ENCODE measurements at places on chromosomes 7 and 10.

DNA sequence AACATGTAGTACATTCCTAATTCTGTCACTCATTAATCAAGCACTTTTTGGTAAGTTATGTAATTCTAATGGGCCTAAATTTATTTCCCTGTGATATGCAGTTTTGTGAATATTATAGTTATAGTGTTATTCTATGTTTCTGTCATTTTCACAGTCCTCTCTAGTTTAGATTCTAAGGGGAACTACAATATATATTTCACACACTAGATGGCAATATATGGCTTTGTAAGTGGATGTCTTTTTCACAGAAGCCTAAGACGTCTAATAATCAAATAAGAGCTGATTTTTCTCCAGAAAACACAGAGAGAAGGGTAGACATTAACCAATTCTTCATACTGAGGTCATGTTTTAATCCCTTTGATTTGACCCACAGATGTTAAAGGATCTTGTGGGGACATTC, 18.0 kb downstream of the RNLS start:
- DNase-seq, result no peak

- DNase-seq, result no peak
Observed at GRCh38 chr7:137669706-137670105, 177.1 kb downstream of the DGKI start.

DNA sequence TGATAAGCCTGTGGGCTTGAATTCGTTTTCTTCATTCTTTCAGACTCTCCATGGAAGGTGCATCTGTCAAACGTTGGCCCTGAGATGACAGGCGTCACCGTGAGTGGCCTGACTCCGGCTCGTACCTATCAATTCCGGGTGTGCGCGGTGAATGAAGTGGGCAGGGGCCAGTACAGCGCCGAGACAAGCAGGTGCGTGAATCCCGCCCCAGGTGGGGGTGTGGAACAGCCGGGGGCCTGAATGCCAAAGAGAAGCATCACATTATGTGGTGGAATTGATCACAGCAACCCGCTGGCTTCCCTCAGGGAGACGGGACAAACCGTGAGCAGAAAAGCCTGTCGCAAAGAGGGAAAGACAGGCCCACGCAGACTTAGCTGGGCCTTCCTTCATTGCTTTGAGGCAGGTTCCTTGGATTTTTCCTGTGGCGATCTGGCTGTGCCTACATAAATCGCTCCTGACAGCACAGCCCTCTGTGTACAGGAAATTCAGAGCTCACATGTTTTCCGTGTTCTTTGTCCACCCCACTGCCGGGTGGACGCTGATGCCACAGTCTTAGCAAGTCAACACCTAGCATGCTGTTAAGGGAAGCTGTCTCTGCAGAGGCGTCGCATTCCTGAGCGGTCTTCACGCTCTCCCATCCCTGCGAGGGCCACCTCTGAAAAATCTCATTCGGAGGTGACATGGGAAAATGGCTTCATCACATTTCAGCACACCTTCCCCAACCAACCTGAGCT, 671.0 kb upstream of the FOXK1 start:
- no peak for DNase-seq

GRCh38 chr10:33303988-33304387, 30.5 kb downstream of the NRP1 start:
- DNase-seq, result no peak

DNA sequence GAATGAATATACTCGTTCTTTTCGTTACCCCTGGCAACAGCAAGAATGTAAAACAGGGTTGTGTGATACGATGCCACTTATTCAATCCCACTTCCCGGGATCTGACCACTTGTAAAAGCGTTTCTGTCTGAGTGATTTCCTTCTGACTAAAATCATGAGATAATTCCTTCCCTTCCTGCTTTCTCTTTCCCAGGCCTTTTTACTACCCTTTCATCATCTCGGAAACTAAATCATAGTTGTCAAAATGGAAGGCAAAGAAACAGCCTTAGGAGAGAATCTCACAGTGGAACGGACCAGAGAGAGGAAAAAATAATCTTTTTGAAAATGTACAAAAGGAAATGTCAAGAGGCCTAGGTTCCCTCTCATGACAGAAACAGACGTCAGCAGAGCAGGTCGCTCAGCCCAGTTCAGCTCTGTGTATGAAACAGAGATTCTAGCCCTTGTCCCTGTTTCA, 29.8 kb downstream of the DIP2C start:
- DNase-seq, result no peak

GRCh38 chr7:142414135-142414534, 156.3 kb upstream of the PRSS58 start:
- no peak for DNase-seq

- DNase-seq, result no peak
Observed at GRCh38 chr7:913736-914520, 37.6 kb downstream of the GET4 start.

- no peak for DNase-seq
Observed at GRCh38 chr10:81027223-81027622, 489.5 kb downstream of the SH2D4B start.

DNA sequence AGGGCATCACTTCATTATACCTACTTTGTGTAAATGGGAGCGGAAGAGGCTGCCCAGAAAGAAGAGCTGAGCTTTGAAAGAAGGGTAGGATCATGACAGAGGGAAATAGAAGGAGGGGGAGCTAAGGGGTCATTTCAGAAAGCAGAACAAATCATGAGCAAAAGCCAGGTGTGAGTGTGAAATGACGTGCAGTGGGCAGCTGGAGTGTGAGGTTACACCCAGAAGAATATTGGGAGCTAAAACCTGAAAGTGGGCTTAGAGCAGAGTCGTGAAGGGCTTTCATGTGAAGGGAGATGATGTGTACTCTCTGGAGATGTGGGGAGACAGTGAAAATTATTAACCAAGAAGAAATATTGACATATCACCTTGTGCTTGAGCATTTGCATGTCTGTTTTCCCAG, 245.0 kb upstream of the YAE1 start:
- no peak for DNase-seq

DNA sequence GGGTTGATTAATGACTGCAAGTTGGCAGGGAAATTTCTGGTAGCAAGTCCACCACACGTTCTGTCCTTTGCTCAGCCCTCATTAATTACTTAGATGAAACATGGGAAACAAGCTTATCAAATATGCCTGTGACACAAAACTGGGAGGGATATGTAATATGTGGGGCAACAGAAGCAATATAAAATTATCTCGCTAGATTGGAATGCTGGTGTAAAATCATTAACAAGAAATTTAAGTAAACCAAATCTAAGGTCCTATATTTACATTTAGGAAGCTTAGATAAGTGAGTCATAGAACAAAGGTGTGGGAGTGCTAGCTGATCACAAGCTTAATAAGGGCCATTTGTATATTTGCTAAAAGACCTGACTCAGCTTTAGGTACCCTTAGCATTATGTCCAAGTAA, 23.5 kb downstream of the TRPV5 start:
- DNase-seq, result no peak

DNA sequence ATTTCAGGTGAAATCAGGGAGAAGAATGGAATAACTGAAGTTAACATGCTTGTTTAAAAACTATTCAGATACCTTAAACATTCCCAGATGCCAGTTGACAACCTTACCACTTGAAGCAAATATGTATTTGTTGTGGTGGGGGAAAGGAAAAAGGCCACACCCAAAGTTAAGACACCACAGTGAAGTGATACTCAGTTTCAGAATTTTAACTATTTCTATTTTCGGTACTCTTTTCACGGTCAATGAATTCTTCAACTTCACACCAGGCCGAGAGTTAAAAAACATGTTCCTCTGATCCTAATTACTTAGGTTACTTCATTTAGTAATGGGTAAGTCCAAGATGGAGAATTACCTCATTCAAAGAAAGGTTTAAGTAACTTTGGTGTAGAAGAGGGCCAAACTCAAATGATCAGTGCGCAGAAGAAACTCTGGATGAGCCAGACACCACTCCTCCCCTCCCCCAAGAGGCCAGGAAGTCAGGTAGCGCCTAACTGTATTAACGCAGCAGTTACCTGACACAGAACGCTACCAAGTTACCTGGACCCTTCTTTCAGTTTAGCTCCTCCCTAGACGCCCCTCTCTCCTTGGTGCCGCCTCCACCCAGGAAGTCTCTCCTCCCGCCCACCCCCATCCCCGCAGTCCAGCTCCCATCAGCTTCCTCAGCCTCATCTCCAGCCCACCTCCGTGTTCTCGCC, 700 bp downstream of the MTPN start:
- no peak for DNase-seq

GRCh38 chr10:43110338-43111071, 27.7 kb upstream of the CSGALNACT2 start:
- DNase-seq, result no peak

DNA sequence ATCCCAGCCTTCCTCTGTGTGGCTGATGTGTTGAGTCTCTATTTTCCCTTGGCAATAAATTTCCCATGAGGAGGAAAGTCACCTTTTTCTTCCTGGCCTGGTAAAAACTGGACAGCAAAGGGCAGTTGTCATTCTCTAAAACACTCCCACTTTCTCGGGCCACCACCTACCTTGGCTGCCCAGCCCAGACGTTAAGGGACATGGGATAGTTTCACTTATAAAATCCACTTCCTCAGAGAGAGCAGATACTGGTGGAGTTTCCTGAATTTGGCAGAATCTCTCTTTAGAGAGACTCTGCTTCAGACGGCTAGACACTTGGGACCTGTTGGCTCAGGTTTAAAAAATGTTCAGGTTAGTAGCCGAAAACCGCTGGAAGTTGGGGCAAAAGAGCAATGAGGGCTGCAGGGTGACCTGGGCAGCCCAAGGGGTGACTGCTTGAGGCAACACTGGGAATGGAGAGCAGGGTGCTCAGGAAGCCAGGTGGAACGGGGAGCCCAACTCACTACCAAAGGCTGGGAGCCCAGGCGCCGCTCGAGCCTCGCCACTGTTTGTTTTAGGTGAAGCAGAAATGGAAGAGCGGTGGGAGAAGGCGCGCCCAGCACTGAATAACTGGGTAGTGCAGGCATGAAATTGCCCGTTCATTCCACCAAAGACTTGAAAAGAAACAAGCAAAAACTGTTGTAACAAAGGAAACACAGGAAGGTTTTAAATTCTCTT, 186.1 kb downstream of the TRIL start:
- no peak for DNase-seq

DNA sequence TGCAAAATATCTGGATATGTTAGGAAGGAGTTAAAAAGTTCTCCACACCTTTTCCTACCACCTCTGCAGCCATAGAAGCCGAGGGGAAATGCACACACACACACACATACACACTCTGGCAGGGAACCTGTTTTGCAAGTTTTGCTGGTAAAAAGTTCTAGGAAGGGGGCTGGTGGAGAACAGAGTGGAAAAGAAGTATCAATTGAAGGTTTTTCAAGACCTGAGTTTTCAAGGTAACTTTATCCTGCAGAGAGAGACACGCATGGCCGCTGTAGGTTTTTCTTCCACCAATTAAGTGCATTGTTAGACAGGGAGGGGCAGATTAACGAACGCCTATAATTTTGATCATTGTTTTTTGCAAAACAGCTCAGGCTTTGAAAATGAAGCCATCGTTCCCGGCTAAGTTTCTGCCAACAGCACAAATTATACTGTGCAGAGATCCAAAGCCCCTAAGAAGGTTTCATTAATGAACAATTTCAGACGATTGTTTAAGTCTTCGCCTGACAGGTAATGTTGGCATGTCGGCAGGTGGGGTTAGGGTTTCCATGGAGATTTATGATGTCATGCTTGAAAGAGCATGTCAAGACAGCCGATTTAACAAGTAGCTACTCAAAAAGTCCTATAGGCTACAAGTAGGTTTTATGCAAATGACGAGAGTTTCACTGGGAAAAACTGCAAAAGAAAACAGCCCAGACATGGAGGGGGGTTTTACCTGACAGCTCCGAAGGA, 29.7 kb downstream of the KIAA1217 start:
- no peak for DNase-seq

- DNase-seq, result no peak
Observed at GRCh38 chr7:32256376-32256775, 186.2 kb upstream of the PDE1C start.

- DNase-seq, result no peak
Observed at GRCh38 chr7:41890631-41891274, 187.9 kb upstream of the INHBA start.

DNA sequence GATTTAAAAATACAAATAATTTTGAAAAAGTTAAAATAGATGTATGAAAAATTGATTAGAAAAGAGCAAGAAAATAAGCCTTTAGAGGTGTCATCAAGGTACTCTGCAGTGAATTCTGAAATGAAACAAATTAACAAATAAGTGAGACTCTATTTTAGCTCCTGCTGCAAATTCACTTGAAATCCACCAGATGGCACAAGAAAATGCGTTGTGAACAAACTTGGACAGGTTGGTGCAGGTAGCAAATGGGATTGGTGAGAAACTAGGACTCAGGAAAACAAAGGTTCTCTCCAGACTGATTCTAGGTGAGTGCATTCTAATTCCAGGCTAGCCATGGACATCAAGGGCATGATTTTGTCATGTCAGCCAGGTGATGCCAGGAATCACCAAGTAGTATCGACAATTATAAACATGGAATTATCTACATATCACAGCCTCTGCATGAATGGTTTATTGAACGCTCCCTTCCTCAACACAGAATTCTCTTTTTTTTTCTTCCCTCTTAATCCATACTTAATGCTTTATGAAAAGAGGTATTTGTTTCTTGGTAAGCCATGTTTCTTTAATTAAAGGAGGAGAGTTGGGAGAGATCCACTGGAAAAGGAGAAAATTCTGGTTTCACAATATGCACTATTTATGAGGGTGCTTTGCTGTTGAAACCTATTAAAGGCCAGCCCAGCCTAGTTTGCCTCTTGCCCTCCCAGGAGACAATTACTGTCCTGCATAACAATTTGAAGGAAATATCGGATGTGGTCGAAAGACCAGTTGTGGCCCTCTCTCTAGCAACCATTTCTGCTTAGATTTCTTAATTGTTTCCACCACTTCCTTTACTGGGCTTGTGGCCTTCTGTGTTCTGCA, 118.1 kb downstream of the ZNF365 start:
- DNase-seq, result no peak

- no peak for DNase-seq
Observed at GRCh38 chr7:32163141-32163806, 93.1 kb upstream of the PDE1C start.

- DNase-seq, result no peak
Observed at GRCh38 chr7:20307119-20307518, 23.6 kb upstream of the ITGB8 start.

DNA sequence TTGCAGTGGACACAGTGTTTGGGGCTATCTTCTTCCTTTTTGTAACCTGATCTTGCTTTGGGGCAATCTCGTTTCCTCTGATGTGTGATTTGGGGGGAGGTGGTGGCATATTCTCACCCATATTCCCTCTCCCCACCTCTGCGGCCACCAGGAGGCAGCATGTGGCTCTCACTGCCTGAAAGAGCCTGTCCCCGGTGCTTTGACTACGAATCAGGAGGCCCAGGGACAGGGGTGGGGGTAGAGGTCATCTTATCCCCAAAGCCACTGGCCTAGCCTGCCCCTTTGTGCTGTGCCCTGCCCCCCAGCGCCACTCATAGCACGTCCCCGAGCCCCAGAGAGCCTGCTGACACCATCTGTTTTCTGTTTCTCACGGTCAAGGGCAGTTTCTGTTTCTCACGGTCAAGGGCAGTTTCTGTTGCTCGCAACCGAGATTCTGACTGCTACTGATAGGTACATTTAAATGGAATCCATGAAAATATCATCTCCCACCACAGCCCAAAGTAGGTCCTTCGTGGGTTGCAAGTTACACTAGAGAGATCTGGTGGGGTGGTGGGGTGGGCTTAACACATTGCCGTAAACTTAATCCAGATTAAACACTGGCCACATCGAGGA, 28.2 kb downstream of the PHYH start:
- DNase-seq, result no peak

- DNase-seq, result no peak
Observed at GRCh38 chr7:104986628-104987259, 27.3 kb upstream of the KMT2E start.

- DNase-seq, result no peak
Observed at GRCh38 chr7:134703782-134704181, 57.1 kb downstream of the BPGM start.

GRCh38 chr7:105497016-105497415, 25.1 kb downstream of the PUS7 start:
- no peak for DNase-seq

GRCh38 chr10:110994406-110995086, 75.1 kb downstream of the SHOC2 start:
- DNase-seq, result no peak

Data from C1 segment of cervical spinal cord (tissue), 14 donors.